ENCODE measurements at places on chromosomes 1 and 21.

- DNase-seq = no peak
Measured at GRCh38 chr1:158354255-158354654, 561 bp downstream of the CD1E start.

DNA sequence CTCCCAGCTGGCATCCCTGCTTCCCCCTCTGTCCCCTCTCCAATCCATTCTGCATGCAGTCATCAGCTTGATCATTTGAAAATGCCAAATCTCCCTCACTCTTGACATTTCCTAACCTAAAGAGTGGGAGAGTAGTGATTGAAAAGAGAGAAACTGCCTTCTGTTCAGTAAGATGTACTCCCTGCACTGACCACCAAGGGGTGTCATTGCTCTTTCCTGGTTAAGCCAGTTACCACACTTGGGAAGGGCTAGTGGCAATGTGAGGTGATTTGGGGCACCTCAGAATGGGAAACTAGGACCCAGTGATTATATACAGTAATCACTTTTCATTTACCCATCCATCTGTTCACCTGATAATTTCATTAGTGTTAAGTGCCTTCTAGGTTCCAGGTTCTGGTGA is 6.9 kb upstream of the TMEM269 start:
- no peak for DNase-seq

- DNase-seq = no peak
Measured at GRCh38 chr1:19704247-19705113, 39.8 kb downstream of the HTR6 start.

DNA sequence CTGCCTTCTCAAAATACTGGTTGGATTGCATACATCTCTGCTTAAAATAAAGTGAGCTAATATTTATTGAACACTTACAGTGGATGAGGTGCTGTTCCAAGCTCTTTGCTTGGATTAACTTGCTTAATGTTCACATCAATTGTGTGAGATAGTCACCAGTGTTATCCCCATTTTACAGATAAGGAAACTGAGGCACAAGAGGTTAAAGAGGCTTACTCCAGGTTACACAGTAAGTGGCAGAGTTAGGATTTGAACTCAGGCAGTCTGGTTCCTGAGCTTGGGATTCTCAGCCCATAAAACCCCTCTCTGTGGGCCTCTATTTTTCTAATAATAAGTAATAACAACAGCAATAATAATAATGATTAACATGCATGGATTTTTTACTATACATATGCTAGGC is 13.6 kb upstream of the FAAH start:
- no peak for DNase-seq

Data from esophagus muscularis mucosa (tissue), 4 donors.